NCI-H1417 treated with DMSO at 0.1 percent for 48 hours (cell line): ENCODE measurements at places on chromosomes 13 and 19.

GRCh38 chr13:60078226-60078625 lies 85.5 kb downstream of the DIAPH3 start:
- no peak for DNase-seq

DNA sequence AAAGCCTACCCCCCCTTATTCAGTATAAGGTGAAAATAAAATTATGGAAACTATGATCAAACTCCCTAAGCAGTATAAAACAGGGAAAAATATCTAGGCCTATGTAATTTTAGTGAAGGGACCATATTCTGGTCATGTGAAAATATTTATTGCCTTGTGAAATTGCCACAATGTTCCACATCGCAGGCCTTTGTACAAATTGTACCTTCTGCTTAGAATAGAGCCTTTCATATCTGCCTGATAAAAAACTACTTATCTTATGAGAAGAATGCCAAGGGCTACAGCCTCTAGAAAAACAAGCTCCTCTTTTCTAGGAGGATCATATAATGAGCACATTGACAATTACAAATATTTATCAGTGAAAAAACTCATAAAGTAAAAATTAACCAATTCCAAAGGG lies 1280.0 kb downstream of the EFNB2 start:
- no peak for DNase-seq

DNA sequence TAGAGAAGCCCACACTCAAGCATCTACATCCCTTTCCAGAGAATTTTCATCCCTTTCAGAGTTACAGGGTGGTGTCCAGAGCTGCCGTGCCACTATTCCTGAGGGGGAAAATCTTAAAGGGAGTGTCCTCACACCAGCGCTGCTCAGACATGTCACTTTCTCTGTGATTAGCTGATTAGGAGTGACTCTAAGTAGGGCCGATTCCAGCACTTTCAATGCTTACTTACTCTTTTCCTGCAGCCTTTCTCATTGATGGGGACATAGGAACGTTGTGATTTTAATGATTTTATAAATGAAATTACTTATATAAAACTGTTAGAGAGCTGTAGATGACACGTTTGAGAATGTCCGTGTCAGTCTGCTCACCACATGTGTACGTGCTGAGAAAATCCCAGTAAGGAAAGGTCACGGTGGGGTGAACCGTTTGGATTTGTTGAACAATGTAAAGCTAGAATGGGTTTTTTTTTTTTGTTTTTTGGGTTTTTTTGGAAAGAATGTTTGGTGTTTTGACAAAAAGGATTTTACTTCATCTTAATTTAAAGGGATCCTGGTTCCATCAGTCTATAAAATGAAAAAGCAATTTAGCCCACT lies 56.6 kb upstream of the SPATA13 start:
- DNase-seq, result no peak

DNA sequence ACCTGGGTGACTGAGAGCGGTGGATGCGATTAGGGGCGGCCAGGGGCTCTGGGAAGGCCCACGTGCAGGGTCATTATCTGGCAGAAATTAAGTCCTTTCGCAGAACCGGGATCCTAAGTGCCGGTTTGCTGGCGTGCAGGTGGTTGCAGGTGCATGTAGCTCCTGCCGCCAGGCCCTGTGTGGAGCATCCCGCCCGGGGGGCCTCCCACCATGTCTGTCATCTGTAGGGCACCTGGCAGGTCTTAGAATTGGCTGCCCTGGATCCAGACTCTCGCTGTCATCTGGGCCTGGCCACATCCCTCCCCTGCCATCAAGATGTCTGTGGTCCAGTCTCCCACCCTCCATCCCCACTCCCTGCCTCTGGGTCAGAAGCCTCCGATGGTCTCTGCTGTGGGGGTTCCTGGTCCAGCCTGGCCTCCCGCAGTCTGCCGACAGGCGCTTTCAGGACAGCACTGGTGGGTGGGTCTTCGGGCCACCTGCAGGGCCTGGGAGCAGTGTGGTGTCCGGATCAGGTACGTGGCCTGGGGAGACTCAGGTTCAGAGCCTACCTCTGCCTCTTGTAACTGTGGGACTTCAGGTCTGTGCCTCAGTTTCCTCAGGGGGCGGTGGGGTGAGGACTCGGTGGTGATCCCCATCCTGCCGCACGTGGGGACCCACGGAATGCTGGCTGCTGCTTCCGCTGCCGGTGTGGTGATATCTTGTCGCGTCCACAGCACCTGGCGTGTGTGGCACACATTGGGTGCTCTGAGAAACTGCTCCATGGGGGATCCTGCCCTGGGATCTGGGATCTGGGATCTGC lies 5.4 kb downstream of the GNA11 start:
- DNase-seq, result no peak

DNA sequence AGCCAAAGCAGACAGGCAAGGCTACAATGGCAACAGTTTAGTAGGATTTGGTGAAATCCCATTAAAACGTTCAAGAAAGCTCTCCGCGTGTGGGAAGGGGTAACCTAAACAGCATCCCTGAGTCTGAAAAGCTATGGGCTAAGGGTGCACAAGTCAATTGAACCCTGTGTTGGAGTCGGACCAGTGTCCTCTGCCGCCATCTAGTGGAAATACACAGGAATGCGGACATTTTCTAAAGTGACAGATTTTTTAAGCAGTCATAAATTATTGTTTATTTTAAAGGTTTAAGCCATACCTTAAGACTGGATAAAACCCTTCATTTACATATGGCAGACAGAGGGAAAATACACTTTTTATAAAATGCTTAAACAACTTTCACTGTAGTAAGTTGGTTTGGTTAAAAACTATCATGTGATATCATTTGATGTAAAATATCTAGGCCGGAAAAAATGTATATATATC lies 26.5 kb upstream of the LSM14A start:
- no peak for DNase-seq

- DNase-seq, result no peak
Observed at GRCh38 chr13:51771418-51772104, 32.4 kb downstream of the DHRS12 start.

GRCh38 chr19:1110809-1111640 lies 7.2 kb downstream of the GPX4 start:
- no peak for DNase-seq

DNA sequence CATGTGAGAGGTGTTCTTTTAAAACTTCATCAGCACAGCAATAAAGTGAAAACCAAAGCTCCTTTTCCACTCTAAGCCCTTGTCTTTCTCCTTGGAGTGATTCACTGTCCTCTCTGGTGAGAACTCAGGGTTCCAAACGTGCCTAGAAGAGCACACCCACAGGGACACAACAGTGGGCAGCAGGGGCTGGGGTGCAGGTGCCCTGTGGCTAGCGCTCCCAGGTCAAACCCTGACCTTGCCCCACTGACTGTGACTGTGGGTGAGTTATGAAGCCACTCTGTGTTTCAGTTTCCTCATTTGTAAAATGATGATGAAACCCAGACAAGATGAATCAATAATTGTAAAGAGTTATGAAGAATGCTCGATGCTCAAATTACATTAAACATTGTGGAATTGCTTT lies 37.6 kb upstream of the IGFL1 start:
- no peak for DNase-seq

- DNase-seq, result no peak
Observed at GRCh38 chr19:40607311-40608239, 6.4 kb downstream of the LTBP4 start.

DNA sequence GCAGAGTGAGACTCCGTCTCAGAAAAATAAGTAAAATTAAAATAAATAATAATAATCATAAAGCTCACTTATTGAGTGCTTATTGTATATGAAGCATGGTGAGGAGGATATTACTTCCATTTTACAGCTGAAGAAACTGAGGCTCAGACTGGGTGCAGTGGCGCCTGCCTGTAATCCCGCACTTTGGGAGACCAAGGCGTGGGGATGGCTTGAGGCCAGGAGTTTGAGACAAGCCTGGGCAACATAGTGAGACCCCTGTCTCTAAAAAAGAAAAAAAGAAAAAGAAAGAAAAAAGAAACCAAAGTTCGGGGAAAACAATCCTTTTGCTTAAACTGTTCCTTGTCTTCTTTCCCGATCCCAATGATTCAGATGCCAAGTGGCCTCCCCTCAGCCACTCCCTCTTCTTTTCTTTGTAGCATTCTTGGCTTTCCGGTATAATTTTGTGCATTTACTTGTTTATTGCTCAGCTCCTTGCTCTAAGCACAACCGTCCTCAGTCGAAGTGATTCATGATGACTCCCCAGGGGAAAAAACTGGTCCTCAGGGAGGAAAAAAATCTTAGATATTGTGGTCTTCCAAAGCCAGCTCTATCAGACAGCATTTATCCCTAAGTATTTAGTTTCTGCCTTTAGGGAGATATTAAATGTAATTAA lies 965 bp upstream of the EIF3G start:
- no peak for DNase-seq

DNA sequence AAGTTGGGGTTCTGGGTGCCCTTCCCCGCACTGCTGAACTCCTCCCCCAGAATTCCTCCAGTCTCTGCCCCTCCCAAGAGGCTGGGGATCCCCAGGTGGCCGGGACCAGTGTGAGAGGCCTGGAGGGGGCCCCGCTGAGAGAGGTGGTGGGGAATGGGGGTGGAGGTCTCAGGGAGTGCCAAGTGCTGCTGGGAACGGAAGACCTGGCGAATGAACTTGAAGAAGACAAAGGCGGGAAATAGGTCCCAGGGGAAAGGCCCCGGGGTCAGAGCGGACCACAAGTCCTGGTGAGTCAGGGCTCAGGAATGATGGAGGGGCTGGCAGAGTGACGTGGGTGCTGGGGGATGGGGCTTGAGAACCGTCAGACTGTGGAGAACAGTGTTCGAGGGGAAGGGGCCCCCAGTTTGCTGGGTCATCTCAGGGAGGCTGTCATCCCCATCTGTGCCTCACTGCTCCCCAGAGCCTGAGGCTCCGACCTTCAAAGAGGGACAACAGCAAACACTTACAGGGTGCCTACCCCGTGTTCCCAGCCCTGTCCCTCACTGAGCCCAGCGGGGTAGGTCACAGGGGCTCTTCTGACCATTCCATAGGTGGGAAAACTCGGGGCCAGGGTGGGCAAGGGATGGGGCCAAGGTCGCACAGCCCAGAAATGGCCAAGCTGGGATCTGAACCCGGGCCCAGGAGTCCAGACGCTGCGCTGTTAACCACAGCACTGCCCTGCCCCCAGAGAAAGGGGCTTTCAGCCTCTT lies 16.0 kb upstream of the SEMA6B start:
- no peak for DNase-seq

DNA sequence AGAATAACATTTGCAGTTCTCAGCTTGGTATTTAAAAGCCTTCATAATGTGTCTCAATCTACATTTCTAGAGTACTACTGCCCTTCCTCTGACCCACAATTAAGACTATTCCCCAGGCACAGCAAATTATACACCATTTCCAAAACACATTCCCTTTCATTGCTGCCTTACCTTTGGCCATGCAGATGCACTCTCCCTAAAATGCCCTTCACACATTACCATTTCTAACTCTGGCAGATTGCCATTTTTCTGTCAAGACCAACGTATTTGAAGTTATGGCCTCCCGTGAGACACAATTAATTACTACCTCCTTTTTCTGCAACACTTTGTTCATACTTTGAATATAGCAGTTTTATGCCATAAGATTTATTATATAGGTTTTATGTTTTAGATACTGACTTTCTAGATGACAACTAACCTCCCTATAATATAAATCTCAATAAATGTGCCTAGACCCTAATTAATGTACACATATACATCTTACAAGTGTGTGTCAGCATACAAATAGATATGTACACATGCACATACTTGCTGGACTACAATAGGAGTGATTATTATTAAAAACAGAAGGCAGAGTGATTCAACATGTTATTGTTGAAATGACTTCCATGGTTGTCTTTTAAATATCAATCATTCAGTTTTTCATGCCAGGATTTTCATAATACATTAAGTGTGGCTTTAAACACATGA lies 2902.5 kb downstream of the PCDH9 start:
- DNase-seq, result peak; percentile 100

GRCh38 chr13:40137400-40137799 lies 481.9 kb downstream of the COG6 start:
- DNase-seq, result no peak

- no peak for DNase-seq
Observed at GRCh38 chr19:14614099-14614412, 31.2 kb downstream of the CLEC17A start.

- no peak for DNase-seq
Observed at GRCh38 chr19:33261511-33262189, 36.0 kb upstream of the SLC7A10 start.

- DNase-seq, result no peak
Observed at GRCh38 chr13:39840201-39840600, 184.7 kb downstream of the COG6 start.

- DNase-seq, result no peak
Observed at GRCh38 chr19:2230807-2231533, 5.2 kb downstream of the PLEKHJ1 start.

DNA sequence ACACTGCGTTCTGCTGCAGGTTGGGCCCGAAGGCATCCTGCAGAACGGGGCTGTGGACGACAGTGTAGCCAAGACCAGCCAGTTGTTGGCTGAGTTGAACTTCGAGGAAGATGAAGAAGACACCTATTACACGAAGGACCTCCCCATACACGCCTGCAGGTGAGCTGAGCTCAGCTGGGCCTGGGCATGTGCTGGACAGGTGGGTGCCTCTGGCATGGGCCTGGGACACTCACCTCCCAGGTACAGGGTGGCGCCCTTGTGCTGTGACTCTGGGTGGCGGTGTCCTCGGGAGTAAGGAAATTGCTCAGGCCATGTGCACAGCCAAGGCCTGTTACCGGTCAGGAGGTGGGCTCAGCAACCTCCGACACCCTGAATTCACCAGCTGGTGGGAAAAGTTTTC lies 14.2 kb downstream of the UPF1 start:
- no peak for DNase-seq

DNA sequence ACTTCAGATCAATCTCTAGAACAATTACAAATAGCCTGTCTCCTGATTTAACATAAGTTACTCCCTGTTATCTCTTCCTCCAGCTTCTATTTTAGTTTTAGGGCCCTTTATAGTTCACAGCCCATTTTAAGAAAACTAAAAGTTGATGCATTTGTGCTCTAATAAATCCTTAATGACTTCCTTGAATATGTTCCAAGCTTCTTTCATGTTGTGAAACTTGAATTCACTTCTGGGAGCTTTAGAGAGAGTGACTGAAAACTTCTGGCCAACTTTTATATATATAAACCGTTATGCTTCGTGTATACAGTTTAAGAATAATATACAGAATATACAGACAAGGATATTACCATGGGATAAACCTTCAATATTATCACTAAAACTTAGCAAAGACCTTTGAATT lies 366.8 kb downstream of the TBC1D4 start:
- DNase-seq, result no peak

GRCh38 chr13:69704311-69704710 lies 403.3 kb upstream of the ATXN8OS start:
- DNase-seq, result no peak

DNA sequence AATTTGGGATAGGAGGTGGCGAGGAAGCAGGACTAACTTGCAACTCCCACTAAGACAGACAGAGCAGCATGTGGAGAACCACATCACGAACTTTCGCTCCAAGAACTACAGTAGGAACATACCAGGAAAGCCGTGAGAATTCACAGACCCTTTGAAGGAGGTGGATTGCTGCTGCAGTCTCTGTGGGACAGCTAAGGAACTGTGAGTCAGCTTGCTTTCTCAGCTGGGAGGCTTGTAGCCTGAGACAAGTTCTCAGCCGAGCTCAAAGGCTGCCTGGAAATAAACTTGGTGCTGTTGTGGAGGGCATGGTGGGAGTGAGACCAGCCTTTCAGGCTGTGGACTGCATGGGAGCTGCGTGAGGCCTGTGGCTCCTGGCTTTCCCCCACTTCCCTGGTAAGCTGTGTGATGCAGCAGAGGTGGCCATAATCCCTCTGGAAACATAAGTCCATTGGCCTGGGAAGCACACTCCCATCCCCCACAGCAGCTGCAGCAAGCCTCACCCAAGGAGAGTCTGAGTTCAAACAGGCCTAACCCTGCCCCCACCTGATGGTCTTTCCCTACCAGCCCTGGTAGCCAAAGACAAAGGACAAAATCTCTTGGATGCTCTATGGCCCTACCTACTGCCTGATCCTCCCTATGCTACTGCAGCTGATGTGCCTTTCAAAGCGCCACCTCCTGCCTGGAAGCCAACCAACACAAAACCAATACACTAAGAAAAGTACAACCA lies 441.1 kb upstream of the HTR2A start:
- no peak for DNase-seq
